ENCODE measurements at places on chromosomes 1 and 21. TPM values are rescaled to one million over a fixed set of nuclear protein-coding genes. Genes with fewer than 3 reads are reported as not detected.

The RBP7 gene
- total RNA-seq, result not detected

The TNNT2 gene
- total RNA-seq, result not detected

The FAM163A gene
- 0.41 TPM for total RNA-seq

The PADI2 gene
- 0.41 TPM for total RNA-seq
